Lower leg skin (tissue), 4 donors: ENCODE measurements at places on chromosomes 6 and 20. TPM values are rescaled to one million over a fixed set of nuclear protein-coding genes. Genes with fewer than 3 reads are reported as not detected.

GRCh38 chr6:38805127-38805655 is 90.1 kb downstream of the DNAH8 start:
- no peak for DNase-seq

GRCh38 chr6:106617302-106617701 is 12.0 kb downstream of the RTN4IP1 start:
- DNase-seq: no peak

GRCh38 chr6:169163411-169163901 is 90.2 kb downstream of the THBS2 start:
- peak; percentile 82 for DNase-seq

DNA sequence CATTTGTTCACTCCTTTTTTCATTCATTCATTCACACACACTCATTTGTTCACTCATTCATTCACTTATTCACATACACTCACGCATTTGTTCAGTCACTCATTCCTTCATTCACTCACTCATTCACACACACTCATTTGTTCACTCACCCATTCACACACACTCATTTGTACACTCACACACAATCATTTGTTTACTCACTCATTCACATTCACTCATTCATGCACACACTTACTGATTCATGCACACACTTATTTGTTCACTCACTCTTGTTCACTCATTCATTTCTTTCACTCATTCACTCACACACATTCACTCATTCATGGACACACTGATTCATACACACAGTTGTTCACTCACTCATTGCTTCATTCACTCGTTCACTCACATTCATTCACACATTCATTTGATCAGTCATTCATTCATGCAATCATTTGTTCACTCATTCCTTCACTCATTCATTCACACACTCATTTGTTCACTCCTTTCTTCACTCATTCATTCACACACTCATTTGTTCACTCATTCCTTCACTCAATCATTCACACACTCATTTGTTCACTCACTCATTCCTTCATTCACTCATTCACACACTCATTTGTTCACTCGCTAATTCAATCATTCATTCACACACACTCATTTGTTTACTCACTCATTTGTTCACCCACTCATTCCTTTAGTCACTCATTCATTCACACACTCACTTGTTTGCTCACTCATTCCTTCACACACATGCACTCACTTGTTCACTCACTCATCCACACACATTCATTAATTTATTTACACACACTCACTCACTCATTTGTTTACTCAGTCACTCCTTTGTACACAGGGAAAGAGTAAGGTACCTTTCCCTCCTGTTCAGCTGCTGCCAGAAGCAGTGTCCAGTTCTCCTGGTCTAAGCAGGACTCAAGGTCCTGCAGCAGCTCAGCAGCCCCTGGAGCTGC is 50.7 kb upstream of the BHLHE23 start:
- DNase-seq: no peak

DNA sequence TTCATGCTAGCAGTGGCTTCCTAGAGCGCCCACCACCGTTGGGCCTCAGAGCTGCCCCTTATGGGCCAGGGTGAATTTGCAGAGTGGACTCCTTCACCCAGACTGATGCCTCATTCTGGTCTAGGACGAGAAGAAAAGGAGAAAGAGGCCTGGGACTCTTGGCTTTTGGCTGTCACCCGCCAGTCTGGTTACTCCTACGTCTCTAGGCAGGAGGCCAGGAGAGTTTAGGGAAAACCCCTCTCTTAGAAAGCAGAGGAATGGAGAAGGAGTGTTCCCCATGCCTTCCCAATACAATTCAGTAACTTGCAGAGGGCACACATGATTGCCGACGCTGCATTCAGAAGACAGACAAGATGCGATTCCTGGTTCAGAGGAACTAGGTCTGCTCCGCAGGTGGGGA is 70.1 kb downstream of the CDC5L start:
- no peak for DNase-seq

- DNase-seq: no peak
These were observed 16.2 kb upstream of the BCAS1 start for GRCh38 chr20:54086507-54087039.

The SASH1 gene
- 74.9 TPM for total RNA-seq

The UBR2 gene
- total RNA-seq: 25.9 TPM

The GLP1R gene
- 1.3 TPM for total RNA-seq

The PET117 gene
- total RNA-seq: 11.5 TPM

The CLPSL1 gene
- total RNA-seq: not detected
